ENCODE measurements at places on chromosomes 5 and 9.

DNA sequence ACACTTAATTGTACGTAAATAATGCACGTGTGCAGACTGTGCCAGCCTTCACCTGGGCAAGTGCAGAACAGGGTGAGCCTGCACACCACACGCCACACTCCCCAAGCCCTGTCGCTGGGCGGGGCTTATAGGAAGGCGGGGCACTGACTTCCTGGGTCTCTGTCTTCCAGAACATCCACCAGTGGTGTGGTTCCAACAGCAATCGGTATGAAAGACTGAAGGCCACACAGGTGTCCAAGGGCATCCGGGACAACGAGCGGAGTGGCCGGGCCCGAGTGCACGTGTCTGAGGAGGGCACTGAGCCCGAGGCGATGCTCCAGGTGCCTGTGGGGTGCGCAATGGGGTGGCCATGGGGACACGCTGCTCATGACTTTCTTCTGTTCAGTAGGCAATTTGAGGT, 44.2 kb downstream of the GSN start:
- DNase-seq = no peak

DNA sequence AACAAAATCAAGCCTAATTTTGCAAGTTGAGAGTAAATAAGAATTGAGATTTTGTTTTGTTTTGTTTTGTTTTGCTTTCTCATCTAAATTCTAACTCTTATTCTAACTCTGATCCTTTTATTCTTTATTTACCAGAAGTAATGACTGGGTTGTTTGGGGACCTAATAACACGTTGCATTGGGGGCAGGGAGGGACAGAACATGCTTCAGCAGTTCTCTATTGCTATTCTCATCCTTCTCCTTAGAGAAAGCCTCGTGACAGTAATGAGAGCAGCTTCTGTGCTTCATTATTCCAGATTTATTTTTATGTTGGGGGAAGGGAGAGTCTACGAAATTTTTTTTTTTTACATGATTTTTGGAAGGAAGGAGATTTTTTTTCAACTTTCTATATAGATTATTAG, 21.1 kb downstream of the CPEB4 start:
- DNase-seq = no peak

GRCh38 chr5:137278476-137278875, 220.7 kb downstream of the SPOCK1 start:
- no peak for DNase-seq

- DNase-seq = no peak
These were observed 42.4 kb downstream of the NTRK2 start for GRCh38 chr9:84711936-84712335.

Measured in vagina (tissue), 2 donors.